ENCODE measurements at places on chromosomes 1 and 21.

- DNase-seq: no peak
Observed at GRCh38 chr1:28249013-28249865, 10.1 kb upstream of the SESN2 start.

DNA sequence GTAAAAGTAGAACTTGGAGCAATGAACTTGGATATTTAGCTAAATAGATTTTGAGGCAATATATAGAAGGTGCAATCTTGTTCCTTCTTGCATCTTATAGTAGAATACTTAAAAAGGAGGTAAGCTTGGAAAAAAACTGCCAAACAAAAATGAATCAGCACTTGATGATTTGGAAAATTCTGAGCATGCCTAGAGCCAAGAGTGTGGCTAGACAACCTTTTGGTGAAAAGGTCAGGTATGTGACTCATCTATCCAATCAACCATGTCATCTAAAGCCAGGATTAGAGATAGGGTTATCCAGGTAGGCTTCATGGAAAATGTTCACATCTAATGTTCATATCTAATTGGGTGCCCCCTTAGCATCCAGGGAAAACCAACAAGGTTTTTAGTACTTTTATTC is 515.0 kb downstream of the COL11A1 start:
- DNase-seq: no peak

GRCh38 chr1:160451119-160451858 is 50.9 kb downstream of the VANGL2 start:
- no peak for DNase-seq

GRCh38 chr1:108845991-108846390 is 10.9 kb downstream of the AKNAD1 start:
- DNase-seq: no peak

GRCh38 chr1:92441697-92442342 is 44.9 kb downstream of the GFI1 start:
- no peak for DNase-seq

GRCh38 chr21:41008974-41009373 is 159.0 kb upstream of the BACE2 start:
- DNase-seq: no peak

DNA sequence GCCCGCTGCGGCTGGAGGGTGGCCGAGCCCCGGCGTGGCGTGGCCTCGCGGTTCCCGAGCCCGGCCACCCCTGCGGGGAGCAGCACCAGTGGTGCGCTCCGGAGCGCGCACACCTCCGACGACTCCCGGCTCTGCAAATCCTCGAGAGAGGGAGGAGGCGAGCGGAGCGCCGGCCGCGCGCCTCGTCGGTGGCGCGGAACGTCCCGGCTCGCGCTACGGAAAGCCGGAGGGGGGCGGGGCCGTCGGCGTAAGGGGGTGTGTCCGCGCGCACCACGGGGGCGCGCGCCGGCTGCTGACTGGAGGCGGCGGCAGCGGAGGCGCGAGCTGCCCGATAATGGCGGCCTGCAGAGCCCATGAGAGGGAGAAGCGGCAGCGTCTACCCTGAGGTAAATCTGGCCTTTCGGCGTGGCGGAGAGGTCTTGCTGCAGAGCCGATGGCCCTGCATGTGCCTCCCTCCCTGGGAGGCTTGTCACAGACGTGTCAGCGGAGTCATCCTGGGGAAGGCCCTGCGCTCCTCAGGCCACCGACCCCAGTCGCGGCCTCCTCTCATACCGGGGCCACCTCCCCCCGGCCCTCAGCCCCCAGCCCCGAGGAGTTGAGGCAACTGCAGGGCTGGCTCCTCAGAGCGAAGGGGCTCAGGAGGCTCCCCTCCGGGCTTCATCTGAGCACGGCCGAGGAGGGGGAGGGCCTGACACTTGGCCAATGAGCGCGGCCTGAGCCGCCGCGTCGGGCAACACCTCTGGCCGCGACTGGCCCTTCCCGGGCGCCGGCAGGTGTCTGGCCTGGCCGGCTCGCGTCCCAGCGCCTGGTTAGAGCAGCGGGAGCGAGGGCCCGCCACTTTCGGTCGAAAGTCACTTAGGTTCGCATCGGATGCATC is at the start of gene PDIK1L:
TSS of gene PDIK1L (plus strand) at position 295 of the 877 bp plus-strand sequence. CDS start 2,485 bp downstream, outside the sequence.
- DNase-seq: peak; percentile 68

DNA sequence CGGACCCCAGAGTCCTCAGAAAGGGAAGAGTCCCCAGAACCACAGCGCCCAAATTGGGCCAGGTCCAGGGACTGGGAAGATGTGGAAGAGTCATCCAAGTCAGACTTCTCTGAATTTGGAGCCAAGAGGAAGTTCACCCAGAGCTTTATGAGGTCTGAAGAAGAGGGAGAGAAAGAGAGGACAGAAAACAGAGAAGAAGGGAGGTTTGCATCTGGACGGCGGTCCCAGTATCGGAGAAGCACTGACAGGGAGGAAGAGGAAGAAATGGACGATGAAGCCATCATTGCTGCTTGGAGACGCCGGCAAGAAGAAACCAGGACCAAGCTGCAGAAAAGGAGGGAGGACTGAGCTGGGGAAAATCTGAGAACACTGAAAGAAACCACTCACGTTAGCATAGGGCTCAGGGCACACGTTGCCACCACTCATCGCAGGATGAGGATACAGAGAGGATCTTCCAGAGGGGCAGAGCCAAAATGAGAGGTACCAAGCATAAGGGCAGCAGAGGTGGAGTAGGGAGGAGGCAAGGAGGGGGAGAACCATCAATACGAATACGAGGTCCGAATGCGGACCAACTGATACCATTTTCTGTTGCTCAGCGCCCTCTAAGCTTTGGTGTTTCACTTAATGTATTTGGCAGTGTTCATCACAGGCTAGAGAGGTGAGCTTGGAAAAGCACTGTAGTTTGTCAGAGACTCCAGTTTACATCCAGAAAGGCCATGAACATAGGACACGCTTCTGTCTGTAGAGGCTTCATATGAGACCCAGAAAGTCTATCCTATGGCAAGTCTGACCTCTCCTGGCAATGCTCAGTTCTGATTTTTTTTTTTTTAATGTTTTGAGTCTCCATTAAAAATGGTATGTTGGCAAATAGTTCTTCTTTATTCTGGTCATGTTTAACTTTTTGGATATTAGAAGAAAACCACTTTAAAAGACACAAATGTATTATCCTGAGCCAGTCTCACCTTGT is 34.7 kb downstream of the STYXL2 start:
- DNase-seq: no peak

- DNase-seq: no peak
Observed at GRCh38 chr1:97088391-97088790, 366.8 kb downstream of the PTBP2 start.

DNA sequence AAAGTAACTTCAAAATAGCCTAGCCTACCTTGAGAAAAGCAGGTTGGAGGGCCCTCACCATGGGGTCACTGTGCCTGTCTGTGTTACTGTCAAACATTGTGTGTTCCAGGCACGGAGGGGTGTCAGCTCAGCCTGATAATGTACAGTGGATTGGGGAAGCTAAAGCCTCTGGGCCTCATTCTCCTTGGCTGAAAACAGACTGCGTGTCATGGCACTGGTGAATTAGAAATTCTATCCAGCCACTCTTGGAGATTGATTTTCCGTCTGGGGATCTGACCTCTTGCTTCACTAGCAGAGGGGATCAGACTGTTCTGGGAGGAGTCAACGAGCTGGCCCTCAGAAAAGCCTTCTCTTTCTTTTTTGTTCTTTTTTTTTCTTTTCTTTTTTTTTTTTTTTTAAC is 123.5 kb upstream of the HOOK1 start:
- no peak for DNase-seq

DNA sequence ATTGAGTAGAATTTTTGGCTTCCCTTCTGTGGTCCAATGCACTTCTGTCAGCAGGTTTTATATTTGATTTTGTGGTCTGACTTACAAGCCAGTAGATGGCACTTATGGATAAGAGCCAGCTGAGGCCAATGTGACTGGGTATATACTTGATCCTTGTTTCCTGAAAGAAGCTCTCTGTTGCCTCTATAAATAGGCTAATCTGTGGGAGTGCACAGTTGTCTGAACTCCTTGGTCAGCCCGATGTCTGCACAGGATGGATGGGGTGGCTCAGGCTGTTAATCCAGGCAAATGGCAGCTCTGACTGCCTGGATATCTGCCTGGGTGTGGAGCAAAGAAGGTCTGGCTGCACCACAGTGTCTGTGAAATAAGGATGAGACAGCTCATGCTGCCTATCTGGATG is 1183.7 kb upstream of the PRMT6 start:
- DNase-seq: no peak

DNA sequence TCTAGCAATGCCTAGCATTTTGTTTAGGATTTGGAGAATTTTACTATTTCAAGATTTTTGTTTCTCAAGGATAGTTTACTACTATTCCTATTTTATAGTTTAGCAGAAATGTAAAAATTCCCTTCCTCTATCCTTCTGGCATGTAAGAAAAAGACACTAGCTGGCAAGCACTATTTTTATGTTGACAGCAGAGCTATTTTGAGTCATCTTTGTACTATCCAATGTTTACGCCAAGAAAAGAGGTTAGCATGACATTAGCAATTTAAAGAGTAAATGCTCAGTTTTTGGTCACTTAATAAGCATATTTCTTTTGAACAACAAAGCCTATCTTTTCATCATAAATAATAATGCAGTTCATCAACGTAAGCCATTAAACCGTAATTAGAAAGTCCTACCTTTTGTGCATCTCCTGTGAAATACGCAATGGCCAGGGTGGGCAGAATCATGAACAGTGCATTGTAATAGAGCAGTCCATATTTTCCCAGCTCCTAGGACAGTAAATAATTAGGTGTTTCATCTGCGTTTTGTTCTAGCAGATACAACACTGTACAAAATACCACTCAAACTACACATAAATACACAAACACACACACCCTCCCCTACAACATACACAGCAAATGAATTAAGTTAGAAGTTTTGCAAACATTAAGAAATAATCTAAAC is 12.0 kb downstream of the SLC35D1 start:
- DNase-seq: no peak

- DNase-seq: no peak
Observed at GRCh38 chr1:89812992-89813391, 7.8 kb upstream of the LRRC8D start.

DNA sequence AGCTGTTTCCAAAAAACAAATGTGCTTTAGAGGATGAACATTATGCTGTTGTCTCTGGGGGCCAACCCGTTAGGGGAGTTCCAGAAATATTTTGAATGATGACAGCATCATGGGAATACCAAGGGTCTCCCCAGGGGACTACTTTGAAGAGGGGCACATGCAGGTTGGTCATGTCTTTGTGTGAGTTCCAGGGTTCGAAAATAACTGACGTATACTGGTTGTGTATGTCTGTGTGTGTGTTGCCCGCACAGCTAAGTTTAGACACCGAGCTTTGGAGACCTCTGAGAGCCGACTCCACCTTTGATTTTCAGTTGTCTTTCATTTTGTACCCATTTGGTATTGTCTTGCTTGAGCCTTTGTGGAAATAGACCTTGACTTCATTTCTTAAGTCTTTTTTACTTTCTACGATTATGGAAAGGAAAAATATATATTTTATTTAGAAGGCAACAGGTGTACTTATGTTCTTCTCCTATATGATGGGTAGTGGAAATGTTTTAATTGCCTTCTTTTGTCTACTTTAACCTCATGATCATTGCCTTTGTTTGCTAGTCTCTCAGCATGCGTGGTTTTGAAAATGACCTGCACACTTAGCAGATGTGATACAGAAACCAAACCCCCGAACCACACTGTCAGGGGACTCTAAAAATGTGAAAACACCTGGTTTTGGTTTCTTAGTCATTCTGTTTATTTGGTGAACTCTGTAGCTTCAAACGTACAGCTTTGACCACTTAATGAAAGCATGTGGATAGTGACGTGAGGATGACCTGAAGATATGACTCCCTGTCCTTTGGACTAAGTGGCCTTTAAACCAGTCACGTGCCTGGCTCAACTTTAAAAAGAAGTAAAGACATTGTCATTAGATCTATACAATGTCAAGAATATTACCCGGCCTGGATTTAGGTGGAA is 56.5 kb downstream of the GALNT2 start:
- DNase-seq: no peak

DNA sequence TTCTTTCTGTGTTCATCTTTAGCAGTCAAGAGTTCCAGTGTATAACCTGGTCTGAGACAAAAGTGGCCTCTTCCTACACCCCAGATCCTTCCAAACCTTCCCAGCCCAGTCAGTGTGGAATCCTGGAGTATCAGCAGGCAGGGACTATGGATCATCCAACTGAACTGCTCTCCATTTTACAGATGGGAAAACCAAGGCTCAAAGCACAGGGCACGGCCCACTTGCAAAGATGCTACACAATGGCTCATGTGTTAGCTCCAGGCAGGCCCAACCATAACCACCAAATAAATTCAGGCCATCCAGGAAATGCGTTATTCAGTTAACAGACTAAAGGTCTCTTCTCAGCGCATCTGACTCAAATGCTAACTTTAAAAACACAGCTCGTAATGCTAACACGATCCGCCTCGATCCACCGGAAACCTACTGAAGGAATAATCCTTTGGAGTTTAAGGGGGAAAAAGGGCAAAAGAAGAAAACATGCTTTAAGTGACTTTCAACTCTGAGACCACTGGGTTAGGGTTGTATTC is 7.1 kb downstream of the GLIS1 start:
- DNase-seq: no peak

GRCh38 chr1:246450611-246451251 is 56.3 kb downstream of the SMYD3 start:
- peak; percentile 7 for DNase-seq

GRCh38 chr1:156504438-156504813 is 3.9 kb upstream of the MEF2D start:
- DNase-seq: peak; percentile 33

DNA sequence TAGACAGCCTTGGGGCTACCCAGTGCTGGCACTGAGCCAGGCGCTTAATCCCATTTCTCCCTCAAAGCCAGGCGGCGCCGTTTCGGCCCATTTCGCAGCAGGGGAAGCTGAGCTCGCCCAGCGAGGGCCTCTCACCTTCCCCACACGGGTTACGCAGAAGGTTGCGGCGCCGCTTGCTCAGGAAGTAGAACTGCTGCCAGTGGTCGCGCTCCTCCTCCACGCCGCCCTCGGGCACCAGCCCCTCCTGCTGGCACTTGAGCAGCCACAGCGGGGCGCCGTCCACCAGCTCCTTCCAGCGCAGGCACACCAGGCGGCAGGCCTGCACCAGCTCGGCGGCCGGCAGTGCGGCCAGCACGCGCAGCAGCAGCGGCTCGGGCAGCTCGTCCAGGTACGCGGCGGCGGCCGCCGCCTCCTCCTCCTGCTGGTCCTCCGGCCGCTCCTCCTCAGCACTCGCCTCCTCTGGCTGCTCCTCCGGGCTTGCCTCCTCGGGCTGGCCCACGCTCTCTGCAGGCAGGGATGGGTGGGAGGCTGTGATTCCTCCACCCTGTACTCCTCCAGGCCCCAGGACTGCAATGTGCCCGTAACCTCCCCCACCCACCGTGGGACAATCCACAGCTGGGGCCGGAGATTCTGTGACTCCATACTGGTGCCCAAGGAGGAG is 3.8 kb downstream of the FBXO2 start:
- DNase-seq: no peak

- DNase-seq: no peak
Observed at GRCh38 chr1:208160259-208160819, 83.8 kb downstream of the PLXNA2 start.

GRCh38 chr1:19400192-19400611 is 85.1 kb downstream of the CAPZB start:
- no peak for DNase-seq

DNA sequence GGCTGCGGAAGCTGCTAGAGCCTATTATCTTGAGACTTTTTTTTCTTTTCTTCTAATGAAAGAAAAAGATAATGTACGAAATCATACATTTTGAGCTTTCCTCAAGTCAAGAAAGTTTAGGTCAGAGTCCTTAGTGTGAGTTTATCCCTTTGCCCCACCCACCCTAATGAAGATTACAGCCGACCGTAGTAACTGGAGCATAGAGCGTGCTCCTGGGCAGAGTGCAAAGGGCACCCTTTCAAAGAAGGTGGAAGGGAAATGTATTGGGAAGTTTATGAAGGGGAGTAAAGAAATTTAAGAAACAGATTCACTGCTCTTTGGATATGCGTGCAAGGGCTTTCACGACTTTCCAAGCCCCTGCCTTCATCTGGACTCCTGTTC is 17.2 kb downstream of the GNG12 start:
- DNase-seq: no peak

- no peak for DNase-seq
Observed at GRCh38 chr1:7970246-7970645, 8.7 kb downstream of the PARK7 start.

All from Panc1 (cell line).